ENCODE measurements at places on chromosomes 5 and 9.

DNA sequence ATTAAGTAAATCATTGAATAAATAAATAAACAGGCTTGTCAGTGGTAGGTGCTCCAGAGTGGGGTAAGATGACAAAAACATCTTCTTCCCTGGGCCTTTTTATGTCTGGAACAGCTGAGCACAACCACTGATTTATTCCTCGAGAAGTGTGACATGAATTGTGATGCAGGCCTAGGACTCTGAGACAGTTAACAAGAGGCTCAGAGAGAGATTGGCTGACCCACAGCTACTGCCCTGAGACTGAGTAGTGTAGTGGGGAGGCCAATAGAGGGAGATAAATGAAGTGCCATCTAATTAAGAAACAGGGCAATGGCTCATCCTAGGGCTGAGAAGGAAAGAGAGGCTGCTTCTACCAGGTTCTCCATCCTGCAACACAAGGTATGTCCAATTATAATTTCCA, 369.3 kb upstream of the TRPC7 start:
- no peak for DNase-seq

DNA sequence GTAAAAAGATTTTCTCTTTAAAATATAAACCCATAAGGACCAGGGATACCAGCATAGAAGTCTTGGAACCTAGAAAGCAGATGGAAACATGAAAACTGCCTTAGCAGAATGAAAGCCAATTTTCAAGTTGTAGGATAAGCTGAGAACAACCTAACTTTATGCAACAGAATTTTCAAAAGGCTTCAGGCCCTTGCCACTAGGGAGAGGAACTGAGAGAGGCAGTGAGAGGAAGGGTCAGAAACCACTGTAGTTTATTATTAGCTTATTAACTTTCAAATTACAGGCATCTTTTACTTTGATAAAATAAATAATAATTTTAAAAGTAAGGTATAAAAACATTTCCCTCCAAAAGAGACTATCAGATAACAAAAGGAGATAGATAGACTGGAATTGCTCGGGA, 33.4 kb downstream of the FAM81B start:
- no peak for DNase-seq

GRCh38 chr9:130759738-130760137, 66.2 kb downstream of the EXOSC2 start:
- DNase-seq, result no peak

- DNase-seq, result no peak
These were observed 19.2 kb downstream of the NDUFS6 start for GRCh38 chr5:1820381-1820780.

DNA sequence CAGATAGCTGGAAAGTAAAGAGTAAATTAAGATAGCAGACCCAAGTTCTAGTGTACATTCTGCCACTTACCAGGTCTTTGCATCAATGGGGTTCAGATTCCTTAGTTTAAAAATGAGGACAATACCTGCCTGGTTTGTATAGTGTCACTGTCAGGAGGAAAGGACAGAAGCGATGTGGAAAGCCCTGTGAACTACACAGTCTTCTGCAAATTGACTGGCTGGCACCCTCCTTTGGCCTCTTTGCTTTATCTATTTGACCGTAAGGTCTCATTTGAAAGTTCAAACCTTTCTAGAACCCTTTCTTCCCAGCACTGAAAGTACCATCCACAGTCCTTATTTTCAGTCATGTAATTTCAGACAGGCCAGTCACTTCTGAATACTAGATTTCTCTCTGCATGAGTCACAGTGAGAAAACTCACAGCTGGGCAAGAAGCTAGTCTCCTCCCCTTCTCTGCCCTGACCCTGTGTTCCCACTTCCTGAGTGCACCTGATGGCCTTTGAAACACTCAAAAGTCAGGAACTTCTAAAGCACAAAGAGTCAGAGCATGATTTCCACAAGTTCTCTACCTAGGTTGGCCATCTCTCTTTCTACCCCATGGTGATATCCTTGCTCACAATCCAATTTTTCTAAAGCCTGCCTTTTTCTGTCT, 91.3 kb upstream of the RASEF start:
- DNase-seq, result no peak

DNA sequence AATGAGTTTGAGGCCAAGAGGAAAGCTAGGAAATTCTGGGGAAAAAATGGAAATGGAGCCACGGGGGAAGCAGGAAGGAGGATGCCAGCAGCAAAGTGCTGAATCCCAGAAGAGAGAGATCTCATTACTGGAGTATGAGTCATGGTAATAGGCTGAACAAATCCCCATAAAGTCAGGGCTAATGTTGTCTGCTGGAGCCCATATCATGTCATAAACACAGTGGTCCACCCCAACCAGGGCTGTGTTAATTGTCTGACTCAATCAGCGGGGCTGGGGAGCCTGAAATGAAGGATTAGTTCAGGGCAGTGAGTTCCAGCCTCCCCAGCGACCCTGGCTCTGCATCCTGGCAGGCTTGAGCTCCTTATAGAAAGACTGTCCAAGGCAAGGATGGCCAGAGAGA, 68.8 kb downstream of the TLR4 start:
- DNase-seq, result no peak

DNA sequence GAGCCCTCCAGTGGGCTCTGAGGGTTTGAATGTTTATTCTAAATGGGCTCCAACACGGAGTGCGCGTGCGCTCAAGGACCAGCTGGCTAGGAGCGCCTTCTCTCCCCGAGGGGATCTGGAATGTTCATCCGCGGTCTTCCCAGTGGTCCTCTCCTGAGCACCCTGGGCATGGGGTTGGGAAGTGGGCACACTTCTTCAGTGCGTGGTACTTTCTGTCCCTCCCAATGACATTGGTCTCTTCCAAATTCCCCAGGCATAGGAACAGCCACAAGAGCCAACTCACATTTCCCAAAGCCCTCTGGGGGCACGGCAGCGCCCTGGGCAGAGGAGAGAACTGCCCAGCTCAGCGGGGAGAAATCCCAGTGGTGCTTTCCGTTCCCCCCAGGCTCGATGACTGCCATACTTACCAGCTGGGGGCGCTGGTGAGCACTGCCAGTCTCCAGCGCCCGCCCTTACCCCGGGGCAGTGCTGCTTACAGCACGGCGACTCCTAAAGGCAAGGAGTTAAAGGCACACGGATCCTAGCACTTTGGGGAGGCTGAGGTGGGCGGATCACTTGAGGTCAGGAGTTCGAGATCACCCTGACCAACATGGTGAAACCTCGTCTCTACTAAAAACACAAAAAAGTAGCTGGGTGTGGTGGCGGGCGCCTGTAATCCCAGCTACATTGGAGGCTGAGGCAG, 29.9 kb upstream of the OBP2B start:
- DNase-seq, result no peak

DNA sequence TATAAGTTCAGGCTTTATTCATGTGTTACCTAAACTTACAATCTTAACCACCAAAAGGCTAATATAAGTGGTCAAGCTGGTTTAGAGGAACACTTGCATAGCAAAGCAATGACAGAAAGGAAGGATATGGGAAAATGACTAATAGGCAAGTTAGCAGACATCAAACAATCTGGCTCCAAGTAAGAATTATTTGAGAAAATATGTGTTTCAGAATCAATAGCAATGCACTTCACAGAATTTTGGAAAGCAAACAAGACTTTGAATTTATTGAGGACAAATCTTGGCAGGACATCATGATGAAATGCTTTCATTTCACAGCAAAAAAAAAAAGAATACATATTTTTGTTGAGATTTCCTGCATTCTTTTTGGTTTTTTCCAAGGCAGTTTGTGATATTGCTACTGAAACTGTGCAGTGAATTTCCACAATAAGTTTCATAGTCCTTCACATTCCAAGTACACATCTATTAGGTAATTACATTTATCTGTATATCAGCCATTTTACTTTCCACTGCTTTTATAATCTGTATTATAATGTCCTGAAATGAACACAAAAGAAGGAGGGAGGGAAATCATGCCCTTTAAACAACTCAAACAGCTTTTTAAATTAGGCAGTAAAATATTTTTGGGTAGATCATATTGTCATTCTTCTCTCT, 417.9 kb downstream of the NR2F1-AS1 start:
- DNase-seq, result no peak

DNA sequence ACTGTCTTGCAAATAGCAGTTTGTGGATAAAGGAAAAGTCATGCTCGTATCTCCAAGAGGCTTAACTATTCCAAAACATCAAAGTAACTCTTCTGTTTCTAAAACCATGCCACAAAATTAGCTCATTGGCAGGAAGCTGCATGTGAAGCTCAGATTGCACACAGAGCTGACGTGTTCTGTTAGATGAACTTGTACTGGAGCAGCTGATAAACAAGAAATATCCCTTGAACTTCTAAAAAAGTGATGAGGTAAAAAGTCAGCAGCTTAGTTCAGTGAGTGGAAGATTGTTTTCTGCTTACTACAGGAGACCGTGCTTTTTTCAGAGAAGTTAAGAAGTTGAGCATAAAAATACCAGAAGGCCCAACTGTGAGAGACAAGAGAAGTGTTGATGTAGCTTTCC, 113.2 kb downstream of the SLC12A2 start:
- DNase-seq, result no peak

GRCh38 chr5:147965715-147966114, 59.4 kb upstream of the C5orf46 start:
- no peak for DNase-seq

Measured in hippocampal formation (tissue), 2 donors.